SK-N-DZ (cell line): ENCODE measurements at places on chromosomes 3 and 15.

DNA sequence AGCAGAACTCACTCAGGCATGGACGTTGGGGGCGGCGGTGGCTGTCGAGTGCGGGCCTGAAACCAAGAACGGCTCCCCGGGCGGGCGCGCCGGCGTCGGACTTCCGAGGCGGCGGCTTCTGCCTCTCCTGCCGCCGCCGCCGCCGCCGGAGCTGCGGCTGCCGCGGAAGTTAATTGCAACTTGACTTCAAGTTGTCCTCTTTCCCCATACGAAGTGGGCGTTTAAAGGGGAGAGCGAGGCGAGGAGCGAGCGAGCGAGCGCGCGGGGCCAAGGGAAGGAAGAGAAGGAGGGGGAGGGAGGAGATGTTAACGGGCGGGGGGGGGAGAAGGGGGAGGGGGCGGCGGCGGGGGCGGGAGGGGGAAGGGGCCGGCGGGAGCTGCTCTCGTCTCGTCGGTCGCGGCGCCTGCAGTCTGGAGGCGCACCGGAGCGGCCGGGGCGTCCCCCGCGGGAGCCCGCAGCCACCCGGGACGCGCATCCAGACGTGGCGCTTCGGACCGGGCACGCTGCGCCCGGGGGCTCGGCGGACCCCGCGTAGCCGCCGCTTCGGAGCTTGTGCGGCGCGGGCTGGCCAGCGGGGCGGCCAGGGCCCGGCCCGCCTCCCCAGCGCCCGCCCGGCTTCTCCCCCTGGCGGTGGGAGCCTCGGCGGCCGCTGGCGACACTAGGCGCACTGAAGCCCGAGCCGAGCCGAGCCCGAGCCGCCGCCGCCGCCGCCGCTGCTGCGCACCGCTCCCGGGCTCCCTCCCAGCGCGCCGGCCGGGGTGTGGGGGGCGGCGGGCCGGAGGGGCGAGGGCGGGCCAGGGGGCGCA lies 19.7 kb upstream of the SATB1 start:
- peak; percentile 86 for DNase-seq

DNA sequence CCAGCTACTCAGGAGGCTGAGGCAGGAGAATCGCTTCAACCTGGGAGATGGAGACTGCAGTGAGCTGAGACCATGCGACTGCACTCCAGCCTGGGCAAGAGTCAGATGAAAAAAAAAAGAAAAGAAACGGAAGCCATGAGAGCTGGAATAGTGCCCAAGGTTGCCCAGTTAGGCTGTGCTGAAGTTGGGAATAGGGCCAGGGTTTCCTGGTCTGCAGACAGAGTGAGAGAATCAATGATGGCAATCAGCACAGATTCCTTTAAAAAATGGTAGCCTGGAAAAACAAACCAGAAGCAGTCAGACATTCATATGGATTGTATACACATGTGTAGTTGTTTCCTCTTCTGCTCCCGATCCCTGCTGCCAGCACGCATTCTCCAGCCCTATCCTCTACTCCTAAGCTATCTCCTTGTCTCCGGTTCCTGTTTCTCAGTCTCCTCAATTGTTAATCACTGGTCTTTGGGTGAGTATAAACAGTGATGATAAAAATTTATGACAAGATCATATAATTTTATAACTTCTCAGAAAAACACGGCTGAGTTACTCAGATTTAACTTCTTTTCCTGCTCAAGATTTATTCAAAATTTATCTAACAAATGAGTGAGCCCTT lies 316.2 kb upstream of the UMPS start:
- no peak for DNase-seq

- DNase-seq: no peak
Measured at GRCh38 chr3:27114684-27115083, 254.5 kb downstream of the NEK10 start.

GRCh38 chr3:98445949-98446406 lies 17.0 kb upstream of the OR5K1 start:
- DNase-seq: no peak

GRCh38 chr3:159857840-159858239 lies 130.8 kb upstream of the IL12A start:
- DNase-seq: no peak

- DNase-seq: no peak
Measured at GRCh38 chr3:108285176-108285575, 11.2 kb upstream of the HHLA2 start.

GRCh38 chr3:21484057-21484827 lies 266.8 kb downstream of the ZNF385D start:
- DNase-seq: peak; percentile 61

DNA sequence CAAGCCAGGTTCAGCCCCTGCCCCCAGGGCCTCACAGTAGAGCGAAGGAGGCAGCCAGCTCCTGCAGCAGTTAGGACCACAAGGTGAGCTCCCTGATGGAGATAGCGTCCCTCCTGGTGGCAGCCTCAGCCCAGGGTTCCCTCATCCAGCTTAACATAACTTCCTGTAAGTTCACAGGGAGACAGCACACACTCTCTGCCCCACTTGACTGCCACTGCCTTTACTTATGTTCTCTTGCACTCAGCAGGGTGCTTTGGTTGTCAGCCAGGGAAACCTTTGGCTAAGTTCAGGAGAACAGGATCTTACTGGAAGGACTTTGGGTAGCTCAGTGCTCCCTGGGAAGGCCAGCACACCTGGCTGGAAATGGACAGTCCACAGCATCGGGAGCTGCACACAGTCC lies 10.9 kb downstream of the KBTBD13 start:
- DNase-seq: no peak

DNA sequence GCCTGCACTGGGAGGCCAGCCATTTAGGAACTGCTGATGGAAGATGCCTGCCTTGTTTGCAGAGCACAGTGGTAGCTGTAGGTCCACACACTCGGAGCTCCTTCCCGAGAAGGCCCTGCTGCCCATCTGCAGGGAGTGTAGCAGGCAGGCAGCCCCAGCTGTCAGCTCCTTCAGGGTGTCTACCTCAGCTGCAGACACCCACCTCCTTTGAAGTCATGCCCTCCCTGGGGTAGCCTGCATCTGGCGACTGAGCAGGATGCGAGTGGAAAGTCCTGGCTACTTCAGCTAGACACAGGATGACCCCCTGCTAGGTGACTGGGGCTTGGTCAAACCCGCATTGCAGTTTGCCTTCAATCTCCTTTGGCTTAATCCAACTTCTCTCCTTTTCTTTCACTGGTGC lies 93.2 kb upstream of the TLE3 start:
- no peak for DNase-seq

DNA sequence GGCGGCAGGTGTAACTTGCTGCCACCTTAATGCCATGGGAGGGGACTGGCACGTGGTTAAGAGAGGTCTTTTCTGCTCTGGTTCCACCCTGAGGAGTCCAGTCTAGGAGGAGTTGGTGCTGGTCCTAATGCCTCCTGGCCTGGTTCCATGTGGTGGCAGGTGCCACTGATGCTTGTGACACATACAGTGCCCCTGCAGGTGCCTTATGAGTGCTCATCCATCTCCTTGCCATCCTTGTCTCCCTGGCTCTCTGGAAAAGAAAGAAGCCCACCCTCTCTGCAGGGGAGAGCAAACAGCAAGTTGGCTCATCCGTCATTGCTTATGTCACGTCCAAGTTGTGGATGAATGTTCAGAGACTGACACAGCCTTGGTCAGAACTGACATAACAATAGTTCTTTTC lies 175.8 kb upstream of the DPH6 start:
- no peak for DNase-seq

DNA sequence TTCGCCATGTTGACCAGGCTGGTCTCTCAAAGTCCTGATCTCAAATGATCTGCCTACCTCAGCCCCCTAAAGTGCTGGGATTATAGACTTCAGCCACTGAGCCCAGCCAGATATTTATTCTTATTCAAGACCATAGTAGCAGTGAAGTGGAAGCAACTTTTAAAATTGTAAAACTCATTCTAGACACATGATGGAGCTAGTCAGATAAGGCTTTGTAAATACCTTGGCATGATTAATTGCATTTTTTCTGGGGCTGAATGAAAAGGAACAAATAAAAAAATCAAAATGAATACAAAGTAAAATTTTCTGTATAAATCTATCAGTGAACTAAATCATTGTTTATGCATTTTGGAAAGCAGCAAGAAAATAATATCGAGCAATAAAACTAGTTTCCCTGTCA lies 4.1 kb upstream of the MYO1E start:
- no peak for DNase-seq

DNA sequence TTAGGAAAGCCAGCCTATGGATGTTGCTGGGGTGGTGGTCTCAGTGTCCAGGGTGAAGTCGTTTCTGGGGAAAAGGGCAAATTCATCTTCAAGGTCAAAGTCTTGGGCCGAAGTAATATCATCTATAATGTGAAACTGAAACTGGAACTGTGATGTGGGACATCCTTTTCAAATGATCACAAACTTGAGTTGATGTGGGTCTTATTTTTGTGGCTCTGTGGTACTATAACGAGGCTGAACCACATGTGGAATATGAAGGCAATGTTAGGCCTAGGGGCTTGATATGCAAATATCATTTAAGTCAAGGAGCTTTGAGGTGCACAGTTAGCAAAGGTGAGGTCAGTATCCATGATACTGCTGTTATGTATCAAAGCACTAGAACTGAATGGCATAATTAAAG lies 1.5 kb upstream of the CD200R1L start:
- no peak for DNase-seq

DNA sequence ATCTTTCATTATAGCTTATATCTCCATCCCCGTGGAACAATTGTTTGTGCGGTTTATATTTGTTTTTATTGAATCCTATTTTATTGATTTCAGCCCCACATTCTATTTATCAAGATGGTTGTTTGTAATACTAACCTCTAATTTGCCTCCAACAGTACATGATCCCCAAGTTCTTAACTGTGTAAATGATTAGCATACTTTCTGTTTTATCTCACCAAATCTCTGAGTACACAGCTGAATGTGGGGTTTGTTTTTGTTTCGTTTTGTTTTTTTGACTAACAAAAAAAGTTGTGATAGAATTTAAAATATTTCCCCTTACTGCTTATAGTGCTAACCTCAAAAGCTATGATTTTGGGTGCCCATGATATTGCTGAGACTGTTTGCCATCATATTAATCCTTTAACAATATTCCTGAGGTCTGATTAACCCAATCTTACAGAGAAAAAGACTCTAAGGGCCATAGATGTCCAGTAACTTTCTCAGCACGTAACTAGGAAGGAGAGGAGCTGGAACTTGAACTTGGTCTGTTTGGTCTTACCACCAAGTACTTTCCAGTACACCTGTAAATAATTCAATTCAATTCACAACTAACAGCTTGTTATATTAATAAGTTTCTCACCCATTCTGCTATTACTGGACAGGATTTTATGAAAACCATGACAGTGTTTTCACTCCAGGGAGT lies 789.8 kb downstream of the TUSC7 start:
- no peak for DNase-seq

GRCh38 chr15:71431343-71432336 lies 316.4 kb downstream of the THSD4 start:
- no peak for DNase-seq

DNA sequence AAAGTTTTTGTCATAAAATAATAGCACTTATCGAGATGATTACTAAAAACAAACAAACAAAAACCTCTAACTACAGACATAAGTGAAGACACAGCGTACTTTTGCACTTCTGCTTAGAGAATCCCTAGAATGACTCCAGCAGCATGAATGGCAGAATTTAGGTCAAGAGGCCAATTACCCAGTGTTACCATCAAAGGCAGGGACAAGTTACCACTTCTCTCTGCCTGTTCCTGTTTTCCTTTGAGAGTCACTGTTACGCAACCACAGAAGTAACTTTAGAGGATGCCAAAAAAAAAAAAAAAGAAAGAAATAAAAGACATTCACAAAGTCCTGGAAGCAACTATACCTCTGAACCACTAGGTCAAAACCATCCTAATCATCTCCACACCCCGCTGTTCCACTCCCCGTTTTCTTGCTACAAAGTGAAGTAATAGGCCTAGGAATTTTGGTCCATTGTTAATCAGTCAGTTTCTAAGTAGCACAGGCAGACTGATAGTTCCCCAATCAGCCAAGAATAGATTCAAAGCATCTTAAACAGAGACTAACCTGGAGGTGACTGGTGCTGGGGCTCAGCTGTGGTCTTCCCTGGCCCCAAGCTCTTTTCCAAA lies 41.9 kb downstream of the FMN1 start:
- DNase-seq: no peak
